Cortex of kidney (tissue), 1 donor: ENCODE measurements at places on chromosomes 4 and X.

GRCh38 chr4:127410201-127410600 lies 222.6 kb upstream of the INTU start:
- DNase-seq, result no peak

DNA sequence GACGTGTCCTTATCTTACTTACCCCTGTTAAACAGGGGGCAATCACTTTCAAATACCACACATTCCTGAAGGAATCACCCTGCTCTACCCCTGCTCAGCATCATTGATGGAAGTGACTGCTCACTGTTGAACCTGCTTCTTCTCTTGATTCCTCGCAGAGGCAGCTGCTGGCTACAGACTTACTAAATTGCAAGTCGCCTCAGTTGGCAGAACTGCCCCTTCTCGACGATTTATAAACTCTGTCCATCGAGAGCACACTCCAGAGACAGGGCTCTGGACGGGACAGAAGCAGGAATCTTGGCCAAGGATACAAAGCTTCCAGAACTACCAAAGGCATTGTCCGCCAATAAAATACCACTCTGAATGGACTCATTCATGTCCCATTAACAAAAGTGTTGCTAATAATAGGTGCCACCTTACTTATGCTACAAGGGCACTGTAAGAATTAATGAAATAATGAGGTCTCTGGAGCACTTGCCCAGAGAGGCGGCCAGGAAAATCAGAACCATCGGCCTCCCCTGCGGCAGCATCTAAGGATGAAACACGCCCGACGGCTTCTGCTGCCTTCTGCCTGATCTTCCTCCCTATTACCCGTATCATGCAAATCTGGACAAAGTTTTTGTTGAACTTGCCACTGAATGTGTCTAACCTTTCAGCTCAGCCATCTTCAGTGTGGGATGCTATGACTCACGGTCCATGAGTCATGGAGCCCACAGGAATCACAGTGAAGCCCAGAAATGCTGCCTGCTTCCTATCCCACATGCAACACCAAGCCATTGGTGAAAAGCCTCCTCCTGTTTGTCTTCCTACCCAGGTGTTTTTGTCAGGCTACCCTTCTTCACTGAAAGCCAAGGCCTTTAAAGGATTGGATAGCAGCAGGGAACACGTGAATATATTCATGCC lies 164.9 kb downstream of the MAML3 start:
- no peak for DNase-seq

DNA sequence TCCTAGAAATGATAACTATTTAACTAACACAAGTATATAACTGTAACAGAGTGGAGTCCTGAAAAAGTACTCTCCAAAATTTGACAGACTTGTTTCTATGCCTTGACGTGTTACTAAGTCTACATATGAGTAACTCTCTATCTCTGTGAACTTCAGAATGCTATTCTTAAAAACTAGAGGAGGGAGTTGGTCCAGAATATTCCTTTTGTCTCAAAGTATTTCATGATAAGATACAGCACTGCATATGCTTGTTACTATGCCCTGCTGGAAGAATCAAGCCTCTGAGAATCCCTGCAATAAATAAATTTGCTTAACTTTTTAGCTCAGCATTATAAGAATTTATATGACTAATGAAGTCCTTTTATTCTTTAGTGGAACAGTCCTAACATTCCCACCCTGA lies 50.9 kb upstream of the ATXN3L start:
- DNase-seq, result no peak

GRCh38 chr4:173360587-173361221 lies 10.1 kb upstream of the SAP30 start:
- no peak for DNase-seq

DNA sequence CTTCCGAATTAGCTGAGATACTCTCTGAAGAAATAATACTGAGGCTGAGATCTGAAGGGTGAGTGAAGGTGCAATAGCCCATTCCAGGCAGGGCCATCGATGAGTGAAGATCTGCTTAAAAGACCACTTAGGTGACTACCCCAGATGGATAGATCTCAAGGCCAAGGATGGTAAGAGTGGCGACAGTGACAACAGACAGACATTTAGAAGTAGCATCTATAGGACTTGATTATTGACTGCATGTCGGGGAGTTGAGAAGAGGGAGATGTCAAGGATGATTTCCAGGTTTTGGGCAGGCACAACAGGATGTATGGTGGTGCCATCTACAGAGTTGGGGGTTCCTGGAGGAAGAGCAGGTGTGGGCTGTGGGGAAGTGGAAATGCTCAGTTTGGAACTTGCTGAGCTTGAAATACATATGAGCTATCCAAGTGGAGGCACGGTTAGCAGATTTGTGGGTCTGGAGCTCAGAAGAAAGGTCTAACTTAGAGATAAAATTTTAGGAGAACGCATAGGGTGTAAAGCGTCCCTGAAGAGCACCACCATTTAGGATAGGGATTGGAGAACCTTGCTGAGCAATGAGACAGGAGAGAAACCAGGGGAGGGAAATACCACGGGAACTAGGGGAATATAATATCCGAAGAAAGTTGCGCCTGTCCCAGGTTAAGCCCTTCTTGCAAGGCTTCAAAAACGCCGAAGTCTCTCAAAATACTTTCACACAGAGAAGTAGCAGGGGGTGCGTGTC lies 688 bp downstream of the UFSP2 start:
- DNase-seq, result no peak

DNA sequence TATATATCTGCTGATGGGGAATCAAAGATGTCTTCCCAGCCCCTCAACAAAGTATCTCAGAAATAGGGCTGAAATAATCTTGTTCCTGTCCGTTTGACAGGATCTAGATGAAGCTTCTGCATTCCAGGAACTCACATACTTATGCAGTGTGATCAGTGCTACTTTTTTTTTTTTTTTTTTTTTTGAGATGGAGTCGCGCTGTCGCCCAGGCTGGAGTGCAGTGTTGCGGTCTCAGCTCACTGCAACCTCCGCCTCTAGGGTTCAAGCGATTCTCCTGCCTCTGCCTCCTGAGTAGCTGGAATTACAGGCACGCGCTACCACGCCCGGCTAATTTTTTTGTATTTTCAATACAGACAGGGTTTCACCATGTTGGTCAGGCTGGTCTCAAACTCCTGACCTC lies 36.4 kb downstream of the DHX15 start:
- DNase-seq, result no peak

GRCh38 chrX:15881381-15881897 lies 26.8 kb upstream of the AP1S2 start:
- no peak for DNase-seq
